Mesothelial cell of epicardium (in vitro differentiated cells): ENCODE measurements at places on chromosomes 3 and 15. TPM values are rescaled to one million over a fixed set of nuclear protein-coding genes. Genes with fewer than 3 reads are reported as not detected.
A peak's percentile ranks its signal among the peaks of the same experiment; 100 is the strongest.

GRCh38 chr3:185317674-185318073 is 45.3 kb upstream of the MAP3K13 start:
- peak overlapping the region; percentile 94 for H3K27ac ChIP-seq
- peak overlapping the region; percentile 2 for H3K4me3 ChIP-seq
- H3K27me3 ChIP-seq = no peaks in the 10 kb centered on the region
- peaks cover 2% of the 10 kb centered on the region for H3K36me3 ChIP-seq
- H3K4me1 ChIP-seq = peaks cover 21% of the 10 kb centered on the region

GRCh38 chr15:58229297-58229768 is 91.2 kb downstream of the AQP9 start:
- H3K36me3 ChIP-seq = no peaks in the 10 kb centered on the region
- no peak overlapping the region for H3K27ac ChIP-seq
- H3K4me1 ChIP-seq = peaks cover 22% of the 10 kb centered on the region
- peaks cover 4% of the 10 kb centered on the region for H3K27me3 ChIP-seq
- DNase-seq = no peak

- peaks cover 4% of the 10 kb centered on the region for H3K27me3 ChIP-seq
- peaks cover 16% of the 10 kb centered on the region for H3K4me1 ChIP-seq
- no peaks in the 10 kb centered on the region for H3K36me3 ChIP-seq
- no peak overlapping the region for H3K4me3 ChIP-seq
- no peak for DNase-seq
Measured at GRCh38 chr3:194075088-194075615, 60.8 kb upstream of the HES1 start.

DNA sequence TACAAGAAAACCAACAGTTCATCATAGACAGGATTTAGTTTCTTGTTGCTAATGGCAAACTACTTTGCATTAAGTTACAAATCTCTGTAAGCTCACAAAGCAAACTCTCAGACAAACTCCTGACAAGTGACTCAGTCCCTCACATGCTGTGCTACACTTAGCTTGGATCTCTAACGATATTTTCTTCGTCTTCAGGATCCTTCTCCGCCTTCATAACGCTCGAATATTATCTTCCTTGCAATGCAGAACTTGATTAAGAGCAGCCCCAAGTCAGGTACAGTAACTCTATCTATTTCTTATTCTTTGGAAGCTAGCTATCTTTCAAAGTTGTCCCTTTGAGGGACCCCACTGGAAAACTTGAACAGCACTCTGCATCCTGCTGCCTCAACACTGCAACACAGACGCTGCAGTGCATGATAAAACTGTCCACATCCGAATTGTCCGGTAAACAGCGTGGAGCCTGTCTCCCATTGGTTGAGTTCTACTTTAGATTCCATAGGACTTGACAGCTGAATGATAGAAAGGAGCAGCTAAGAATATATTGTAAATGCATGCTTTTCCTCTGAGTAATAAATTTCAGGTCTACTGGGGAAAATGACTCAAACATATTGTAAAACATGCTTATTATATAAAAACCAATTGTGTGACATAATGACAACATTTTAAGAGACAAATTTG is 61.3 kb downstream of the UACA start:
- no peaks in the 10 kb centered on the region for H3K27me3 ChIP-seq
- peak overlapping the region; percentile 70 for H3K4me3 ChIP-seq
- H3K27ac ChIP-seq = peak overlapping the region; percentile 94
- DNase-seq = no peak
- H3K36me3 ChIP-seq = peaks cover 2% of the 10 kb centered on the region

- peaks cover 7% of the 10 kb centered on the region for H3K4me1 ChIP-seq
- no peak overlapping the region for H3K4me3 ChIP-seq
- DNase-seq = no peak
- no peaks in the 10 kb centered on the region for H3K27me3 ChIP-seq
- H3K27ac ChIP-seq = no peak overlapping the region
- no peaks in the 10 kb centered on the region for H3K36me3 ChIP-seq
Measured at GRCh38 chr3:27125821-27126501, 243.2 kb downstream of the NEK10 start.

- H3K27ac ChIP-seq = no peak overlapping the region
- H3K36me3 ChIP-seq = peaks cover 11% of the 10 kb centered on the region
- H3K4me3 ChIP-seq = no peak overlapping the region
- no peak for DNase-seq
- H3K4me1 ChIP-seq = no peaks in the 10 kb centered on the region
- no peaks in the 10 kb centered on the region for H3K27me3 ChIP-seq
Measured at GRCh38 chr15:89593018-89593417, 17.7 kb downstream of the TICRR start.

GRCh38 chr15:42581272-42581730 is 5.9 kb downstream of the STARD9 start:
- H3K27ac ChIP-seq = no peak overlapping the region
- H3K36me3 ChIP-seq = no peaks in the 10 kb centered on the region
- peak; percentile 65 for DNase-seq
- H3K4me3 ChIP-seq = peak overlapping the region; percentile 64
- H3K4me1 ChIP-seq = peaks cover 37% of the 10 kb centered on the region

- no peak overlapping the region for H3K27ac ChIP-seq
- H3K27me3 ChIP-seq = no peaks in the 10 kb centered on the region
- no peak for DNase-seq
- no peak overlapping the region for H3K4me3 ChIP-seq
Measured at GRCh38 chr15:83559310-83559966, 94.5 kb upstream of the ADAMTSL3 start.

GRCh38 chr15:58308742-58309355 is 122.9 kb upstream of the LIPC start:
- H3K27me3 ChIP-seq = no peaks in the 10 kb centered on the region
- no peak overlapping the region for H3K4me3 ChIP-seq
- no peaks in the 10 kb centered on the region for H3K36me3 ChIP-seq
- no peak overlapping the region for H3K27ac ChIP-seq

DNA sequence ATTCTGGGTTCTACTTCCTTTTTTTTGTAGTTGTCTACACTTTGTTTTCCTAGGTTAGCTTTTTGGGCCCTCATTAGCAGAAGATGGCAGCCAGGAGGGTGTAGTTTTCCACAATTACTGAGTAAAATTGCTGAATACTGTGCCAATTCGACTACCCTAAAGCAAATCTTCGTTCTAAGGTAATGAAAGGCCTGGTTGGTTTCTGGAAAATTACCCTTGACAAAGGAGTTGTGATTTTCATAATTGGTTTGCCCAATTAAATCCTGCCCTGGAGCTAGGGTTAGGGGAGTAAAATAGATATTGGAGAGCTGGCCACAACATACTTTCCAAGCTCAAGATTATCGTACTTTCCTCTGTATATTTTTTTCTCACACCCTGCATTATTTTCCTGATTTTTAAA is 293.0 kb downstream of the OXSM start:
- DNase-seq = no peak
- H3K36me3 ChIP-seq = peaks cover 2% of the 10 kb centered on the region
- no peaks in the 10 kb centered on the region for H3K27me3 ChIP-seq
- no peak overlapping the region for H3K27ac ChIP-seq

DNA sequence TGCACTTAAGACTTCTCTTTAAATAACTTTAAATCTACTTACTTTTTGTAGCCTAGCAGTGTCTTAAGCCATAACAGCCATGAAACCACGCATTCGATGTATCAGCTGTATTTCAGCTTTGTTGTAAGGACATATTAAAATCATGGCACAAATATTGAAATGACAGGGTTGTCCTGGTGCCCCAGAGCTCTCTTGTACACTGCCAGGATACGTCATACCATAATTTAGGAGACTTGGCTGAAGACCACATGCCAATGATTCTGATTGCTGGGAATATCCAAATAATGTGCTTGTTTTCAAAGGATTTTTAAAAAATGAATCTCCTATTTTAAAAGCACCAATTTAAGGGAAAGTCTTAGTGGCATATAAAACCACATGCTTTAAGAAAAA is 265.4 kb downstream of the SLCO3A1 start:
- H3K4me3 ChIP-seq = no peak overlapping the region
- H3K4me1 ChIP-seq = peaks cover 58% of the 10 kb centered on the region
- no peak overlapping the region for H3K27ac ChIP-seq
- H3K36me3 ChIP-seq = peaks cover 7% of the 10 kb centered on the region

GRCh38 chr15:64017591-64018163 is 28.6 kb downstream of the DAPK2 start:
- H3K27ac ChIP-seq = no peak overlapping the region
- H3K27me3 ChIP-seq = peaks cover 2% of the 10 kb centered on the region
- no peak overlapping the region for H3K4me3 ChIP-seq
- no peaks in the 10 kb centered on the region for H3K36me3 ChIP-seq

GRCh38 chr15:65777843-65778242 is 14.2 kb downstream of the DENND4A start:
- no peak overlapping the region for H3K4me3 ChIP-seq
- H3K4me1 ChIP-seq = peaks cover 2% of the 10 kb centered on the region
- no peaks in the 10 kb centered on the region for H3K36me3 ChIP-seq
- no peak for DNase-seq
- no peaks in the 10 kb centered on the region for H3K27me3 ChIP-seq

- peak overlapping the region; percentile 89 for H3K4me3 ChIP-seq
- H3K4me1 ChIP-seq = peaks cover 10% of the 10 kb centered on the region
- no peaks in the 10 kb centered on the region for H3K36me3 ChIP-seq
- peak overlapping the region; percentile 71 for H3K27ac ChIP-seq
- peak; percentile 52 for DNase-seq
- peaks cover 60% of the 10 kb centered on the region for H3K27me3 ChIP-seq
Measured at GRCh38 chr3:53044711-53045517, 959 bp downstream of the SFMBT1 start.

Gene FBXW12
- 0.47 to 0.66 TPM (median 0.51 TPM) in 3 replicates for total RNA-seq

Gene LYZL4
- total RNA-seq = not detected in 3 replicates

Gene CACNA2D3
- 1.7 to 2.8 TPM (median 2.3 TPM) in 3 replicates for total RNA-seq
